NCI-H1694 (cell line): ENCODE measurements at places on chromosomes 1 and 21.
A peak's percentile ranks its signal among the peaks of the same experiment; 100 is the strongest.

- no peak for DNase-seq
Measured at GRCh38 chr21:41220208-41220733, 52.3 kb downstream of the BACE2 start.

- DNase-seq = no peak
Measured at GRCh38 chr1:221994274-221994698, 252.4 kb upstream of the DUSP10 start.

GRCh38 chr1:86848654-86849053 is 65.3 kb downstream of the SELENOF start:
- no peak for DNase-seq

- DNase-seq = peak; percentile 2
Measured at GRCh38 chr1:180424848-180425457, 77.4 kb downstream of the ACBD6 start.

GRCh38 chr1:2170211-2170610 is 24.4 kb downstream of the FAAP20 start:
- no peak for DNase-seq

DNA sequence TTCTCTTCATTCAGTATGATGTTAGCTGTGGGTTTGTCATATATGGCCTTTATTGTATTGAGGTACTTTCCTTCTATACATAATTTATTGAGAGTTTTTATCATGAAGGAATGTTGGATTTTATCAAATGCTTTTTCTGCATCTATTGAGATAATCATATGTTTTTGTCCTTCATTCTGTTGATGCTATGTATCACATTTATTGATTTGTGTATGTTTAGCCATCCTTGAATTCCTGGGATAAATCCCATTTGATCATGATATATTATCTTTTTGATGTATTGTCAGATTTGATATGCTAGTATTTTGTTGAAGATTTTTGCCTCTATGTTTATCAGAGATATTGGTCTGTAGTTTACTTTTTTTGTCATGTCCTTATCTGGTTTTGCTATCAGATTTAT is 20.9 kb upstream of the GPR161 start:
- no peak for DNase-seq

DNA sequence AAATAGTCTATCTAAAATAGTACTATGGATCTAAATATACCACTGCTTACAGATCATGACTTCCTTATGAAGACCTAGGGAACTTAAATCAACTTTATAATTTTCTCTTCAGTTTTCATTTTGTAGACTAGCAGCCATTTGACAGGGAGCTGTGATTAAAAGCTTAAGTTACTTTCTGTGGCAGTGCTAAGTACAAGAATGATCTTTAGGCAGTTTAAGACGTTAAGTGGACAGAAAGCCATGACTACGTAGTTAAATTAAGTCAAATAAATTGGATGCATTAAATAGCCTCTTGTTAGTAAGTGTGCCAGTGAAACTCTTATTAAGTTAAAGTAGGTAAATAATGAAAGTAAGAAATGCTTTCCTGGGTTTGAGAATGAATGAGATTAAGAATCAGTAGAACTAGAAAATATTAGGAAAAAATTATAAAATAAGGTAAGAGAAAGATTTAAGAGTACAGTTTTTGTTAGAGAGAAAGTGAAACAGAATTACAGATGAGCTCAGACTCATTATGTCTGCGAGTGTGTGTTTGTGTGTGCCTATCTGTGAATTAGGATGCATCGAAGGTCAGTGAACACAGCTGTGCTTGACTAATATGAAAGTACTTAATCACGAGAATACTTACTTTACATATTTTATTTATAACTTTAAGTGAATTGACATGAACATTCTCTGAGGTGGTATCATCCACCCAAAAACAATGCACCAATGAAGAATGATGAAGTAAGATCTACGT is 336.9 kb downstream of the KCNT2 start:
- DNase-seq = no peak

DNA sequence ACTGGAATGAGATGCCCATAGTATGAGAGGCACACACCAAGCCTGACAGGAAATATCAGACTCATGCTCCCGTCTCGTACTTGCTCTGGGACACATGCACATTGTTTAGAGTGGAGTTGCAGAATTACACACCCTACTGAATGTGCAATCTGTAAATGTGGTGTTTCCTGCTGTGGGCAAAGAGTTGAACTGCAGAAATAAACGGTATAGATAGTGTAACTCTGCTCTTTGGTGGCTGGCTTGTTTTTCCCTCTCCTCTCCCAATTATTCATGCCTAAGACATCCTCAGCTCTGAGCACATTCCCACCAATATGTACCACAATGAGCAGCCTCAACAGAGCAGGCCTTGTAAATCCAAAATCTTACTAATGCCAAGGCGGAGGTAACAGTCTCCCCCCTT is 90.1 kb upstream of the DIRAS3 start:
- no peak for DNase-seq
